Pulmonary artery endothelial cell (primary cell): ENCODE measurements at places on chromosomes 1 and 21. TPM values are rescaled to one million over a fixed set of nuclear protein-coding genes. Genes with fewer than 3 reads are reported as not detected.

Gene MIER1
- 28.3 and 39.2 TPM in 2 replicates for total RNA-seq

GRCh38 chr1:14138687-14139086 is 438.7 kb downstream of the PRDM2 start:
- no peak for DNase-seq

DNA sequence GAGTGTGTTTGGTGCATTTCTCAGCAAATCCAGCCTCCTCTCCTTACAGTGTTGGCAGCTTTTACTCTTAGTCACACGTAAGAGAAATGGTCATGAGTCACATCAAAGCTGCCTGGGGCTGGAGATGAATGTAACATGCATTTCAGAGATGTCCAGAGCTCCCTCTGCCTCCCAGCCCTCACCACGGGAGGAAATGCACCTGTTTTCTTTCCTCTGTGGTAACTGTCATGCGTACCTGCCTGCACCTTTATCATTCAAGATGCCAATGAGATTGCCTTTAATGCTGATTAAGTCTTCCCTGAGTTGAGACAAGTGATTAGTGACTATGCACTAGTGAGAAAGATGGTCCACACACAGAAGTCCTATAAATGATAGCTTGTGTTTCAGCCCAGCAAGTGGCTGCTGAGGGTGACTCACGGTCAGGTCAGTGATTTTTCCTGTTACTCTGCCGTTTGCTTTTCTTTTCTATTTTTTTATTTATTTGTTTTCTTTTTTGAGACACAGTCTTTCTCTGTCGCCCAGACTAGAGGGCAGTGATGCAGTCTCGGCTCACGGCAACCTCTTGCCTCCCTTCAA is 277.3 kb upstream of the FMN2 start:
- DNase-seq = no peak

DNA sequence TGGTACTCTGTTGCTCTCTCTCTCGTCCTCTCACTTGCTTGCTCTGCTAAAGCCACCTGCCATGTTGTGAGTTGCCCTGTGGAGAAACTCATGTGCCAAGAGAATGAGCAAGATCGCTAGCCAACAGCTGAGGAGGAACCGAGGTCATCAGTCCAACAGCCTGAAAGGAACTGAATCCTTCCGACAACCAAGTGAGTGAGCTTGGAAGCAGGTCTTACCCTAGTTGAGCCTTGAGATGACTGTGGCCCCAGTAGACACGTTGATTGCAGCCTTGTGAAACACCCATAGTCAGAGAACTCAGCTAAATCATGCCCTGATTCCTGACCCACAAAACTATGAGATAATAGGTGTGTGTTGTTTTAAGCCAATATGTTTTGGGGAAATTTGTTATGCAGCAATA is 48.1 kb upstream of the BACH1 start:
- no peak for DNase-seq

GRCh38 chr21:16792101-16792500 is 720.7 kb upstream of the CXADR start:
- DNase-seq = no peak

DNA sequence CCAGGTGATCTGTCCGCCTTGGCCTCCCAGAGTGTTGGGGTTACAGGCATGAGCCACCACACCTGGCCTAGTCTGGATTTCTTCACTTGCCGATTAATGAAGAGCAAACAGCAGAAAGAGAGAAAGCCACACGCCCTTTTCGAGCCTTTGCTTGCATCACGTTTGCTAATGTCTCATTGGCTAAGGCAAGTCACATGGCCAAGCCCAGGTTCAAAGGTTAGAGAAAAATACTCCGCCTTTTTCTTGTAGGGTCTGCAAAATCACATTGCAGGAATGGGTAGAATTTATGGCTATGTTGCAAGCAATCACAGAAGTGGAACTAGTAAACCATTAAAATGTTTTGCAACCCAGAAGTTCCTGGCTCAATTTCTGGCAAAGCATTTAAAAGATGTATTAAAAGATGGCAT is 26.8 kb upstream of the BACH1 start:
- no peak for DNase-seq

DNA sequence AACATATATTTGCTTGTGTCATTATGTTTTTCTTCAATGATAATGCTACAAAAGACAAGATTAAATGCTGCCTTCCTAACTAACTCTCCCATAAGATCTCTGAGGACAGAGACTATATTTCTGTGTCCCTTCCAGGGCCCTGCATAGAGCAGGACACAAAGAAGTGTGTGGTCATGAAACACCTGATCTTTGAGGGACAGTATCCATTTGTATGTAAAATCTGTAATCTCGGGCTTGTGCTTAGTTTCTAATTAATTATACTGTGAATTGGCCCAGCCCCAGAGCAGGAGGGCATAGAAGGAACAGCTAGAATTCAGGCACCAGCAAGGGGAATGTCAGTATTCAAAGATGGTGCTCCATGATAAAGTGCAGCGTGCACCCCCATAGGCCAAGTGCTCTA is 374.9 kb downstream of the HHAT start:
- no peak for DNase-seq

- no peak for DNase-seq
These were observed 15.3 kb downstream of the ENO1 start for GRCh38 chr1:8863138-8863537.

GRCh38 chr1:182602935-182603645 is 1.1 kb downstream of the RGS16 start:
- no peak for DNase-seq

DNA sequence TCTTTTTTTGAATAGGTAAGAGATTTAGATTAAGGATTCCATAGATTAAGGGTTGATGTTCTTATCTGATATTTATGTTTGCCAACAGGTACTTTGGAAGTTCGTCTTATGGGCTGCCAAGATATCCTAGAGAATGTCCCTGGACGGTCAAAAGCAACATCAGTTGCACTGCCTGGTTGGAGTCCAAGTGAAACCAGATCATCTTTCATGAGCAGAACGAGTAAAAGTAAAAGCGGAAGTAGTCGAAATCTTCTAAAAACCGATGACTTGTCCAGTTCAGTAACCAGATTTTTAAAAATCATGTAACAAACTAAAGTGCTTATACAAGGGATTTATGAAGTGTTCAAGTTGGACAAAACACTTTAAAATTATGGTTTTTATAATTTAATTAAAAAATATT is 100.5 kb downstream of the PKN2 start:
- no peak for DNase-seq

- no peak for DNase-seq
These were observed 55.9 kb downstream of the NENF start for GRCh38 chr1:212488436-212489283.

GRCh38 chr1:11355559-11356475 is 82.8 kb downstream of the UBIAD1 start:
- DNase-seq = no peak

- no peak for DNase-seq
These were observed 483.0 kb upstream of the DEPDC1 start for GRCh38 chr1:68979891-68980290.

- DNase-seq = peak; percentile 71
These were observed 19.2 kb upstream of the EVA1B start for GRCh38 chr1:36342426-36343185.
